ENCODE measurements at places on chromosomes 5 and 9.

GRCh38 chr9:113501852-113502251, 38.3 kb downstream of the RGS3 start:
- no peak for DNase-seq

GRCh38 chr9:94974154-94974879, 247.8 kb downstream of the AOPEP start:
- DNase-seq = no peak

- no peak for DNase-seq
Observed at GRCh38 chr9:130933114-130934046, 5.7 kb downstream of the FIBCD1 start.

GRCh38 chr5:142847898-142848790, 78.0 kb downstream of the ARHGAP26 start:
- no peak for DNase-seq

DNA sequence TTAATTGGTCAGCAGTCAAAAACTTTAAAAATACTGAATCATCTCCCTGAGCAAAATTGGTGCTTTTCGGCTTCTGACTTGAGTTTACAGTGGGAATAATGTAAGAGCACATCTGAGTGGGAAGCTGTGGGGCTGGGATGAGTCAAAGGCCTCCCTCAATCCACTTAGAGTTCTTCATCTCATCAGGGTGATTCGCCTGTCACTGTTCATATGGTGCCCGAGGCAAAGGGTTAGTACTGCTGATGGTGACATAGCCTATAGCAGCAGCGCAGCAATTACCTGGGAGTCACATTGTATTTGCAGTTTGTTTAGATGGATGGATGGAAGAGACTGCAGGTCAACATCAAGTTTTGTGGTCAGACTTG, 113.8 kb upstream of the ZNF608 start:
- DNase-seq = no peak

- DNase-seq = no peak
Observed at GRCh38 chr5:40928886-40929448, 19.7 kb downstream of the C7 start.

- DNase-seq = no peak
Observed at GRCh38 chr9:14309403-14309802, 4.5 kb downstream of the NFIB start.

- DNase-seq = no peak
Observed at GRCh38 chr5:117741655-117742206, 1167.1 kb upstream of the SEMA6A start.

- DNase-seq = no peak
Observed at GRCh38 chr5:2353871-2354440, 397.5 kb downstream of the IRX2 start.

DNA sequence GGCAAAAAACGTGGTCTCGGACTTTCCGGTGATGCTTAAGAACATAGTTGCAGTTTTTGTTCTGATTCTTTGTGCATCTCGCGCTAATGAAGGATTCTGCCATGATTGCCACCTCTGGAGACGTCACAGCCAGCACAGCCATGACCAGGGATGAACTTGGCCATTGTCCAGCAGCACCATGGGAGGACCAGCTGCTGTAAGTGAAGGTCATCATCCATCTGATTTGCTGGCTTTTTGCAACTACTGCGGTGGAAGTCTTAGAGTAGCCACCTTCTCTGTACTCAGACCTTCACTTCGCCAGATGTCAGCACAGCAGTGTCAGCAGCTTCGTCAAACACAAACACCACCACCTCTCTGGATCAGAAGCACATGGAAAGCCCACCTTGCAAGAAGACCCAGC, 45.7 kb downstream of the NSUN2 start:
- DNase-seq = no peak

- peak; percentile 24 for DNase-seq
Observed at GRCh38 chr5:36944607-36945225, 68.1 kb downstream of the NIPBL start.

DNA sequence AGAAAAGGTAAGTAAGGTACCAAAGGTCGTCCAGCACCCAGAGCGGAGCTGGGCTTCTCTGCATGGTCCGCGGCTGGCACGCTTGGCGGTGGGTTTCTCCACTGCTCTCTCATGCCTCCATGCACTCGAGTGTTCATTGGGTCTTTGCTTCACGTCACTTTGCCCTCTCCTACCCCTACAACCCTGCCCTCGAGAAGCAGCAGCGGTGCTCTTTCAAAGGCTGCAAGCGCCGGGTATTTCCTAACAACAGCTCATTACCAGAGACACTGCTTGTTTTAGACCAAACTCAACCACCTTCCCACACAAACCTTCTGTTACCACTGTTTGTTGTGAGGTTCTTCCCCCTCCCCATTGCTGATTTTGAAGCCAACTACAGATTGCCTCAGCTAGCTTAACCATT, 21.5 kb upstream of the ZBTB34 start:
- no peak for DNase-seq

DNA sequence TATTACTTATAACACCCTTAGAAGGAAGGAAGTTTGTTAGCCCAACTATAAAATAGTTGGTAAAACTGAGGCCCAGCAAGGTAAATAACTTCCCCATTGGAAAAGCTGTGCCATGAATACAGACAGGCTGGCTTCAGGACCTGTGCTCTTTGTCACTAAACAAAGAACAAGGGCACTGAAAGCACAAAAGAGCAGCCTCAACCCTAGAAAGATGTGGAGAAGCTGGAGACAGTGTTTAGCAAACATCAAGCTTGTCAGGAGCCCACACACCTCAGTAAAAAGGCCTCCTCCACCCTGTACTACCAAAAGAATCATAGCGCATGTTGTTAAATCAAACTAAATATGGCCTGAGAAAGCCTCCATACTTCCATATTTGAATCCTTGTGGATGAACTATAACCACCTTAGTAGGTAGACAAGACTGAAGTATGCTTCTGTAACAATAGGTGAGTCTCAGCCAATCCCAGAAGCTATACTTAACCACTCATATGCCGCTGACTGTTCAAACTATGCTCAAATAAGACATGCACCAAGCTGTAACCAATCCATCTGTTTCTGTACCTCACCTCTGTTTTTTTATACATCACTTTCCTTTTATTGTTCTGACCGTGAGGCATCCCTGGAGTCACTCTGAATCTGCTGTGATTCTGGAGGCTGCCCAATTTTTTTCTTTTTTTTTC, 18.4 kb upstream of the SCGB3A2 start:
- no peak for DNase-seq

- no peak for DNase-seq
Observed at GRCh38 chr9:94147776-94148175, 63.5 kb downstream of the PTPDC1 start.

DNA sequence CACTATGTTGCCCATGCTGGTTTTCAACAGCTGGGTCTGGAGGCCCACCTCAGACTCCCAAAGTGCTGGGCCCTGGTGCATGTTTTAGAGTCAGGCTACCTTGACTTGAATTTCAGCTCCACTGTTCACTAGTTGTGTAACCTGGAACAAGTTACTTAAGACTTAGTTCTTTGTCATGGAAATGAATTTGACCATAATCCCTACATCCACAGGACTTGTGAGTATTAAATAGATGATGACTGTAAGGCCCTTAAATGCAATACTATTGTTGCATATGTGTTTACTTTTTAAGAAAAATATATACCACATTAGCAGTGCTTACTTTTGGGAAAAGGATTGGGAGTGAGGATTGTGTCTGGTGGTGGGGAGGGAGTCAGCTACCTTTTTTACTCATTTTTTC, 16.4 kb downstream of the PAIP2 start:
- no peak for DNase-seq

DNA sequence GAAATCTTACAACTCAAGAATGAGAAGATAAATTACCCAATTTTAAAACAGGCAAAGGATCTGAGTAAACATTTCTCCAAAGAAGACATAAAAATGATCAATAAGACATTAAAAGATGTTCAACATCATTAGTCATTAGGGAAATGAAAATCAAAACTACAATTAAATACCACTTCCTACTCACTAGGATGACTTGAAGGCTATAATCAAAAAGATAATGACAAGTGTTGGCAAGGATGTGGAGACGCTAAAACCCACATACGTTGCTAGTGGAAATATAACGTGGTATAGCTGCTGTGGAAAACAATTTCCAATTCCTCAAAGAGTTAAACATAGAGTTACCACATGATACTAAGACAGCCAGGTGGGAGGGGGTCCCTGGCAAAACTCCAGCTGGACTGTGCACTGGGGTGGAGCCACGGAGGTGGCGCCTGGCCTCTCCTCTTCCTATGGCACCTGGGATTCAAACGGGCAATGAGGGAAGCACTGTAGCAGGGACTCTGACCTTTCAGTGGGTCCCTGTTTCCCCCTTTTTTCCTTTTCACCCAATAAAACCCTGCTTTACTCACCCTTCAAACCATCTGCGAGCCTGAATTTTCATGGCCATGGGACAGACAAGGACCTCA, 5.9 kb downstream of the ARSB start:
- DNase-seq = no peak

DNA sequence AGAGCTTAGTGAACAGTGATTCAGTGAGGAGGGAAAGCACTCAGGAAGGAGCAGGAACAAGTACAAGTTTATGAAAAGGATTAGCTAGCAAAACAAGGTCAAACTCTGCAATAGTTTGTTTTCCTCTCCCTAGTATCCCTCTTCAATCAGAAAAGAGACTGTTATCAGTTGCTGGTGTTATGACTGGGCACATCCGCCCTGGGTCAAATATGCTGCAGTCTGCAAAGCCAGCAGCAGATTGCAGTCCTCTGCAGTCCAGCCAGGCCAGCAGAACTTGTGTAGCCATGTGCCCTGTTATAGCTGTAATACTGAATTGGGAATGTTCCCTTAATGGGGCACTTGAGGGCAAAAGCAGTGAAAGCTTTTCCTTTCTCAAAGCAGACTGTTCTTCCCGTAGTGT, 12.0 kb downstream of the PCDHAC2 start:
- no peak for DNase-seq

GRCh38 chr9:112334432-112334841, 1.0 kb upstream of the PTBP3 start:
- DNase-seq = no peak

- DNase-seq = no peak
Observed at GRCh38 chr9:137235424-137236237, 4.9 kb downstream of the SLC34A3 start.

Measured in AG04450 (cell line).